ENCODE measurements at places on chromosomes 5 and 9.

GRCh38 chr9:112169368-112169767, 5.7 kb downstream of the SUSD1 start:
- DNase-seq: no peak

DNA sequence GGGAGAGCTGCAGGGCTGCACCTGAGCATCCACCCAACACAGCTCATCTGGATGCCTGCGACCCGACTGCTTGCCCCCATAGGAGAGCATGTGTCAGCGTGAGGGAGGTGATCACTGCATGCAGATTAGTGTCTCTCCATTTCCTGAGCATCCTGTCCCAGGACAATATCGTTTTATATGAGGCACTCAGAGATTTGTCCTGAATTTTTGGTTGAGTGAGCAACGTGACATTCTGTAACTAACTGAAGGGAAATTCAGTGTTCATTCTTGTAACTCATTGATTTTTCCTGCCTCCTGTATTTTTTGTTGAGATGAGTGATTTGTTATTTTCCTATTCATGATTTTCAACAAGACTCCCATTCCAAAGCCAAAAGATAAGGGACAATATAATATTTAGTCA, 20.7 kb upstream of the ANKRD34B start:
- DNase-seq: no peak

DNA sequence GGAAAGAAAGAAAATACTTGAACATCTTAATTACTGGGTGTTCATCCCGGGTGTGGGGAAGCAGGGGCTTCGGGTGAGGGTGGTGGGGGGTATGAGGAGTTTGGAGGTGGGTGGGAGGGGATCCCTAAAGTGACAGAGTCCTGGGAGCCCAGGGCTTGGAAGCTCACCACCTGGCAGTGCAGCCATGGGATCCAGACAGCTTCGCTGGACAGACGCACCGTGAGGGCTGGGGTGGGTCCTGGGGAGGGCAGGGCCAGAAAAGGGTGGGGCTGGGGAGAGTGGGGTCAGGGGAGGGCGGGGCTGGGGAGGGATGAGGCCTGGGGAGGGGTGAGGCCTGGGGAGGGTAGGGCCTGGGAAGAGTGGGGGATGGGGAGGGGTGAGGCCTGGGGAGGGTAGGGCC, 127.5 kb upstream of the LPCAT1 start:
- no peak for DNase-seq

DNA sequence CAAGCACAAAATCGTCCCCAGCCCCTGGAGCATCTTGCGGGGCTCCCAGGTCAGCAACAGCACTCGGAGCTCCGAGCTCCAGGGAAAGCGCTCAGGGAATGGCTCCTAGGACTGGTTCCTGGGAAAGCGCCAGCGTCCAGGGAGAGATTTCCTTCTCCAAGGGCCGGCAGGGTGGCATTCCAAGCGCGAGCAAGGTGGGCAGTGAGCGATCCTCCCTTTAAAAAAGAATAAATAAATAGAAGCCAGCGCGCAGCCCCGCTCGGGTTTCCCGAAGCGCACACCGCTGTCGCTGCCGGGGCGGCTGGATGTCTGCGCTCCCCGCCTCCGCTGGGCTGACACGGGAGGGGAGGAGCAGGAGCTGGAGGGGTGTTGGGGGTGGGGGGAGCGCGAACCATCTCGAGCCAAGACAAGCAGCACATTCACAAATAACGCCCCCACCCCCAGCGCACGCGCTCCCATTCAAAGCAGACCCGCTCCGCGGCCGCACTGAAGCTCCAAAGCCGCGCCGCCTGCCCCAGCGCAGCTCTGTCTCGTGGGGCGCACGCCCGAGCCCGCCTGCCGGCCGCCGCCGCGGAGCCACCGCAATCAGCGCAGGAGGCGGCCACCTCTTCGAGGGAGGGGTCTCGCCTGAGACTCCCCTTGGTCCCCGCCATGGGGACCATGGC, 327.4 kb downstream of the SH3GL2 start:
- DNase-seq: no peak

GRCh38 chr5:142613271-142613671, 72.6 kb downstream of the FGF1 start:
- no peak for DNase-seq
